CD4-positive, alpha-beta T cell treated with Interferon alpha-2 for 1 hour (primary cell): ENCODE measurements at places on chromosomes 6 and 20.

- DNase-seq, result no peak
Observed at GRCh38 chr20:54266844-54267243, 59.0 kb downstream of the PFDN4 start.

DNA sequence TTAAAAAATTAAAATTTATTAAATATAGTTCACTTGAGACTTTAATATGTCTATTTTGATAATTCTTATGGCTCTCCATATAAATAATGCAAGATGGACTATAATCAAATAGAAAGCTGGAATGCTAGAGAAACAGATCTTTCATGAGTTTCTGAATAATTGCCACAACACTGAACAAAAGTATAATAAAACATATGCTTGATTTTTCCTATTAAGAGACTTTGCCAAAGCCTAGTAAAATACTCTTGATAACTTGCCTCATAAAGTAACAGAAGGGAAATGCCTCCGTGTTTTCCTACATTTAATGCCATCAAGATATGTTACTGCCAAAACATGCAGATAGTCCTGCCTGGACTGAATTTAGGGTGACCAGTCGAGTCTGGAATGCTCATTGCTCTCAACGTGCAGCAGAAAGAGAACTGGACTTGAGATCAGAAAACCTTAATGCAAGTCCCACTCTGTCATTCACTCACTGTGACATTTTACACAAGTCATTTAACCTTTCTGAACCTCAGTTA is 153.2 kb downstream of the AIG1 start:
- DNase-seq, result no peak

DNA sequence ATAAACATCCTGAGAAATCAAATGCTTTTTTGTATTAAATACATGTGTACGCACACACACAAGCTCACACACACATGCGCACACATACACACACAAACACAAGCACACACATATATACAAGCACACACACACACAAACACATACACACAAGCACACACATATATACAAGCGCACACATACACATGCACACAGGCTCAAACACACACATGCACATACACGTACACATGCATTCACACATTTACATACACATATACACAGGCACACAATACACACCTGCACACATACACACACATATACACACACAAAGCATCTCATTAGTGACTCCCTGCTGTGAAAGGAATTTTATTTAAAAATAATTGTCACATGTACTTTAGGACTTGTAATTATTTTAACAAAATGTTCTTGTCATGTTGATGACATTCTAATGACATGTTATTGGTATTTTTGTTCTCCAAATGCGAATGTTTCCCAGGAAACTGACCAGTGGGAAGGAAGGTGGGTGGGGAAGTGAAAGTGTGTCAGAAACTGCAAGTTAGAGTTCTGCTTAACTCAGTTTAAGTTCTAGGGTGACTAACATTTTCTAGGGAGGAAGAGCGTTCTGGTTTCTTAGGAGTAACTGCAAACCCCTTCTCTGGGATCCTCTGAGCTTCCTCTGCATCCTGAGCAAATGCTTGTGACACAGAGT is 113.9 kb upstream of the ZNF217 start:
- DNase-seq, result peak; percentile 20

GRCh38 chr6:121858986-121859385 is 423.5 kb downstream of the GJA1 start:
- no peak for DNase-seq

DNA sequence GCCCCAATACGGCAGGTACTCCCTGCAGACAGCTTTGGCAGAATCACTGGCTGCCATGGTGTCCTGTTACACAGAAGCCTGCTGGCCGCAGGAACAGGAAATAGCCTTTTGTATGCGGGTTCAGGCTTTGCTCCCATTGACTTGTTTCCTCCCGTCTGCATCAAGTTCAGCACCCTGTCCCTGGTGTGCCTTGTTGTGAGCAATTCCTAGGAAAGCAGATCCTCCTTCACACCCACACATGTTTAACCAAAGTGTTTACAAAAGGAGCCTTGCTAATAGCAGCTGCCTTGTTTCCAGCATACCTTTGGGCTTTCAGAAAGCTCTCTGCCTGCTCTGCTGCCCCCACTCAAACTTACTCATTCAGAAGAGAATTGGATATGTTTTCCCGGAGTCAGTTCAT is 127.2 kb upstream of the SUPT3H start:
- no peak for DNase-seq

DNA sequence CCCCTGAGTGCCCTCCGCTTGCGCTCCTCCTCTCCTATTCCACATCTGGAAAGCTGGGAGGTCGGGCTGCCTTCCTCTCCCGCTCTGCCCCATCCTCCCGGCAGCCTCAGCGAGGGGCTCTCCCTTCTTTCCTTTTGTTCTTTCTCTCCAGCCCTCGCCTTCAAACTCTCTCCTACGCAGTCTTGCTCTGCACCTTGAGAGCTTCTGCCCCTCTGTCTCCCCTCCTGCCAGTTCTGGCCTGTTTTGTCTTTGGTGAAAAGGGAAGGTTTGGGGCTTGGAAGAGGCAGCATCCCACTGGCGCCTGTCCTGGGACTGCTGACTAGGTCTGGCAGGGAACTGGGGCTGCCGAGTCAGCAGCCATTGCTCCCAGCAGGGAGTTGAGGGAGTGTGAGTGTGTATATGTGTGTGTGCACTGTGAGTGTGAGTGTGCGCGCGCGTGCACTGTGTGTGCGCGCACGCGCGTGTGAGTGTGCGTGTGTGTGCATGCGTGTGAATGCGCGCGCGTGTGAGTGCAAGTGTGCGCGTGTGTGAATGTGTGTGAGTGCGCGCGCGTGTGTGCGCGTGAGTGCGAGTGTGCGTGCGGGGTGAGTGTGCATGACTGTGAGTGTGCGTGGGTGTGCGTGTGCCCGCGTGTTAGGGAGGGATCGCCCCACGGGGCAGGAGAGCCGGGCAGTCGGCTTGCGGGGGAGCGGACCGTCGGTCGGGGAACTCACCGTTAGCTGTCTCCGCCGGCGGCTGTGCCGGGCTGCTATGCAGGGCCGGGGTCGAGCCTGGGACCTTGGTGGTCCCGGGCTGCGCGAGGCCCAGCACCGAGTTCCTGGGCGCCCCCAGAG is 523 bp downstream of the CPXM1 start:
- DNase-seq, result no peak

GRCh38 chr6:157244175-157244574 is 79.1 kb downstream of the TMEM242 start:
- DNase-seq, result no peak

- DNase-seq, result no peak
Observed at GRCh38 chr6:75412969-75413662, 80.5 kb downstream of the FILIP1 start.

DNA sequence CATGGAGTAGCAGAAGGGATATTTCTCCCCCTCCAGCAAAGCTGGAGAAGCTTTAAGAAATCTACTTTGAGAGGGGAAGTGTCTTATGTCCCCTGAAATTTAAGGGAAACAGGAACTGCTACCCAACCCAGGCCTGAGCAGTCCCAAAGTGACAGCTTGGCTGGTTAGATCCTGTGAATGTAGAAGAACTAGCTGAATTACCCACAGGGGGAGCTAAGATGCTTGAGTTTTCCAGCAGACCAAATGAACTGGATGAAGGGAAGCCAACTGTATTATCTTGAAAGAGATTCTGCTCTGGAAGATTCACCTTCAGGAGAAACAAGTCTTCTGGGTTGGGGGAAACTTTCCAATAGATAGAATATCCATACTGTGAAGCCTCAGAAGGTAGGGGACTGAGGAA is 303.3 kb upstream of the MMS22L start:
- no peak for DNase-seq

DNA sequence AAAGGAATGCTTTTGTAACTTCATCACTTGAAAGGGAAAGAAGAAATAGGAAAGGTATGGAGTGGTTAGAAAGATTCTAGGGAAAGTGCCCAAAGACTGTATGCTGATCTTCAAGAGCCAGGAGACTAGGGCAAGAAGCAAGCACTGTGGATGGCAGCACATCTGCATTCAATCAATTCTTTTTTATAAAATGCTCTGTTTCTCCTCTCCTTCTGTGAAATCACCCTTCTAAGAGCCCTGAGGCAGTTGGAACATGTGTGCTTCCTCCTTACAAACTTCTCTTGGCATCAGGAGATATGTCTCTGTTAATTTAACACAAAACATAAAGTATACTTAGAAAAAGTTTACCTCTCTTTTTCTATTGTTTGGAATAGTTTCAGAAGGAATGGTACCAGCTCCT is 1162.2 kb upstream of the GJE1 start:
- DNase-seq, result no peak

- DNase-seq, result no peak
Observed at GRCh38 chr6:96227135-96227534, 211.4 kb downstream of the FUT9 start.

DNA sequence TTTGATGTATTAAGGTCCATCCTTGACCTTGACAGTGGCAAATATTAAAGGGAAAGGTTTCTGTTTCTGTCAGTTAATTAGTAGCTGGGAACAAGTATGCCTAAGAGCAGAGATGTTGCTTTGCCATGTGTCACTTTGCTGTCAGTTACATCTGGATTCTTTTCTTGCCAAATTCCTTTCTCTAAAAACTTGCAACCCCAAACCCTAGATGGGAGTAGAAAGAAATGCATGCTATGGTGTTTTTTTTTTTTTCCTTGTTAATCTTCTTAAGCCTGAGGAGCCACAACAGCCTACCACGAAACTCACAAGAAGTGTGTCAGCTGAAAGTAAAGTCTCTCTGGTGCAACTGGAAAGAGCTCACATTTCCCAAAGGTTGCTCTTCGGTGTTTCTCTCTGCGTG is 18.0 kb upstream of the CLDN20 start:
- no peak for DNase-seq

DNA sequence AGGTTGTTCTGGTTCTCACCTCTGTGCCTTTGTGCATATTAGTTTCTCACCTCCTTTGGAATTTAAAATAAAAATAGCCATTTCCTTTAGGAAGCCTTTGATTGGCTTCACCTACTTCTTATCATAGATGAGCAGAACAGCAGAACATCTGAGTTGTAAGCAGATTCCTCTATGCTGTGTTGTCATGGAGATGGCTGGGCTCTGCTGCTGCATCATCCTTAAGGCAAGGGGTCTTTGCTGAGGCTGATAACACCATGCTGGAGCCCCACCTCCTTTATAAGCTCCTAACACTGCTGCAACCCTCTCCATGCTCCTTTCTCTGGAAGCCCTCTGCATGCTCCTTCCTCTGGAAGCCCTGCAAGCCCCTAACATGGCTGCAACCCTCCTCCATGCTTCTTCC is 276.5 kb upstream of the TCF21 start:
- DNase-seq, result no peak

- no peak for DNase-seq
Observed at GRCh38 chr6:16063580-16063979, 65.3 kb upstream of the MYLIP start.

- no peak for DNase-seq
Observed at GRCh38 chr6:97306544-97307320, 23.7 kb upstream of the MMS22L start.

GRCh38 chr6:54068694-54069093 is 42.5 kb upstream of the MLIP start:
- DNase-seq, result no peak

DNA sequence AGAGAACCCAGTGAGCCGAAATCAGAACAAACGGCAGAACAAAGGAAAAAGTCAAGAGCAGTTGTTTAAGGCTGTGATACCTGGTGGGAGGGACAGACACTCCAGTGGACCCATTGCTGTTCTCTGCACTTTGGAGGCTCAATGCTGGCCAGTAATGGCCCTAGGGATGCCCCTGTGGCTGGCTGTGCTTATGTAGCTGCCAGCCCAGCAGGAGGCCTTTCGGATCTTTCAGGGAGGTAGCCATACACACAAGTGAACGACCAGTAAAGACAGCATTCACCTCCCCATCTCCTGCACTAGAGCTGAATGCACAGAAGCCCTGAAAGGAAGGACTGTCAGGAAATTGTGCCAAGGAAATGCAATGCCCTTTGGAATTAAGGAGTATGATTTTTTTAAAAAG is 34.3 kb downstream of the GPLD1 start:
- DNase-seq, result no peak

GRCh38 chr6:44224965-44225305 is 1.5 kb downstream of the SLC29A1 start:
- no peak for DNase-seq

DNA sequence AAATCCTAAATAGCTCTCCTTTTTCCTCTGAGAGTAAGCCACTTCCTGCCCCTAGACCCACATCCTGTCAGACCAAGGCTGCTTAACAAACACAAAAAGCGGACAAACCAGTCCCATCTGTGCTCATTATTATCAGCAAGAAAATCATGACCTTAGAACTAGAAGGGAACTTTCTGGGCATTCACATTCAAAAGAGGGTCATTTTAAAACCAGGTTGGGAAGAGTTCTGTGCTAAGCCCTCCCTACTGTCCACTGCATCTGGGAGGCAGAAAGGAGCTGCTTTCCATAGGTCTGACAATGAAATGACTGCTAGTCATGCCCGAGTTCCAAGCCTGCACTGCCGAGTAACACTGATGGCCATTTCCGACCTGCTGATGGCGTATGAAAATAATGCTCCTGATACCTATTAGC is 15.4 kb downstream of the EZR start:
- no peak for DNase-seq

- no peak for DNase-seq
Observed at GRCh38 chr20:10369723-10370090, 64.3 kb downstream of the MKKS start.

DNA sequence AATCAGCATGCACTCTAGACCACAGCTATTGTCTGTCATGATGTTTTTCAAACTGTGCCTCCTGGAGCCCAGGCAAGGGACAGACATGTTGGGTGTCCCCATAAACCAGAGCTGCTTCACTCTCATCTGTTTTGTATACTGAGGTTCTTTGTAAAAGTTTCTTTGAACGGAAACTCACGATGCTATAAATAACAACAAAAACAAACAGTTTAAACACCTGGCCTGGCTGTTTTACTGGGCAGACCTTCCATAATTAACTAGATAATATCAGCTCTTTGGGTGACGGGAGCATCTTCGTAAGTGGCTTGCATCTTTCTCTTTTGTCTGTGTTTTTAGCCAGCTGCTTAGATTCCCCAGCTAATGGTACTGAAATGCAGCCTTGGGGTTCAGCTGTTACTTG is 190.3 kb downstream of the ZDHHC14 start:
- no peak for DNase-seq

DNA sequence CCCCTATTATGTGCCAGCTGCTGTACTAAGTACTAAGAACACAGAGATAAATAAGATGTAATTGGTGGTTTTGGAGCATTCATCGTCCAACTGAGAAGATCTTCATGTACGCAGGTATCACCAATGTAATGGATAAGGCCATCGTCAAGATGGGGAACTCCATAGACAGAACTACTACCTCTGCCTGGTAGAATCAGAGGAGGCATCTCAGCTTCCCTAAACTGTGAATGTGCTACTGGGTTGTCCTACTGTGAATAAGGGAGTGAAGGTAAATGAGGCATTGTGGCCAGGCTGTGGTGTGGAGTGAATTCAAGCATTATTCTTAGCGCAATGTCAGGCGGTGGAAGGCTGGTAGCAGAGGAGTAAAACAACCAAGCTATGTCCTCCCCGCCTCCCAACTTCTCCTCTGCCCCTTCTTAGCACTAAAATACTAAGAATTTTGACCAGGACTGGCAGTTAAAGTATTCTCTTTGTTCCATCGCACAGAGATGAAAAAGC is 68.2 kb downstream of the TBC1D7 start:
- no peak for DNase-seq

- DNase-seq, result no peak
Observed at GRCh38 chr6:105258816-105259215, 79.0 kb upstream of the POPDC3 start.

- no peak for DNase-seq
Observed at GRCh38 chr6:109623288-109623687, 67.7 kb downstream of the AK9 start.
